ENCODE measurements at places on chromosomes 7 and 10.

DNA sequence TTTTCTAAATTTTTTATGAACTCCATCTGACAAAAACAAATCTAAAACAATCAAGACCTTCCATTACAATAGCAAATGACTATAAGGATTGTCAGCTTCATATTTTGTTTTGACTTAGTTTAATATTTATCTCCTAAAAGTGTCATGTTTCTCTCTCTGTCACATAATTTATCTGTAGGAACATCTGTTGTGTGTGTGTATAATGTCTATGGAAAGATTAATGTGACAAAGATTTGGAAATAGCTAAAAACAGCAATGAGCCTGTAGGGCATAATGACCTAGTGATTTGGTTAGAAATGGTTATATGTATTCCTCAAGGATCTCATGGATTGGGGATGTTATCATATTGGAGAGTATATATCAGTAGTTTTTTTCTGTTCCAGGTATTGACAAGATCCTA, 69.6 kb upstream of the MDFIC start:
- DNase-seq, result no peak

- no peak for DNase-seq
Observed at GRCh38 chr7:73963252-73963822, 64.6 kb upstream of the ELN start.

DNA sequence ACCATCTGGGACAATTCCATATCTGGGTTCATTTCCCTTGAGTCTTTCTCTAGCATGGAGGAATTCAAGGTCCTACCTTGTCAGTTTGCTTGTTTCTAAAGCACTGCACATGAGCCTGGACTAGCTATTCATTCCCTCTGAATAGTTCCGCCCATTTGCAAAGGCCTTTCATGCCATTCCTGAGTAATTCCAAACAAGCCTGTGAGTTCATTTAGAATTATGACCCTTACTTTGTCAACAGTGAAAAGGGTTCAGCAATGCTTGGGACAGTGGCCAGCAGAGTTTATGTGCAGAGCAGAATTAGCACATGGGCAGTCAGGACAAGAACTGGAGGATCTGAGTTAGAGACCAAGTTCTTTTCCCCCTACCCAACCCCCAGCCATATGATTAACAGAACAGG, 27.9 kb upstream of the CRTAC1 start:
- no peak for DNase-seq

GRCh38 chr7:95688931-95689495, 83.3 kb upstream of the DYNC1I1 start:
- DNase-seq, result no peak

- no peak for DNase-seq
Observed at GRCh38 chr7:106180721-106181120, 68.6 kb upstream of the SYPL1 start.

DNA sequence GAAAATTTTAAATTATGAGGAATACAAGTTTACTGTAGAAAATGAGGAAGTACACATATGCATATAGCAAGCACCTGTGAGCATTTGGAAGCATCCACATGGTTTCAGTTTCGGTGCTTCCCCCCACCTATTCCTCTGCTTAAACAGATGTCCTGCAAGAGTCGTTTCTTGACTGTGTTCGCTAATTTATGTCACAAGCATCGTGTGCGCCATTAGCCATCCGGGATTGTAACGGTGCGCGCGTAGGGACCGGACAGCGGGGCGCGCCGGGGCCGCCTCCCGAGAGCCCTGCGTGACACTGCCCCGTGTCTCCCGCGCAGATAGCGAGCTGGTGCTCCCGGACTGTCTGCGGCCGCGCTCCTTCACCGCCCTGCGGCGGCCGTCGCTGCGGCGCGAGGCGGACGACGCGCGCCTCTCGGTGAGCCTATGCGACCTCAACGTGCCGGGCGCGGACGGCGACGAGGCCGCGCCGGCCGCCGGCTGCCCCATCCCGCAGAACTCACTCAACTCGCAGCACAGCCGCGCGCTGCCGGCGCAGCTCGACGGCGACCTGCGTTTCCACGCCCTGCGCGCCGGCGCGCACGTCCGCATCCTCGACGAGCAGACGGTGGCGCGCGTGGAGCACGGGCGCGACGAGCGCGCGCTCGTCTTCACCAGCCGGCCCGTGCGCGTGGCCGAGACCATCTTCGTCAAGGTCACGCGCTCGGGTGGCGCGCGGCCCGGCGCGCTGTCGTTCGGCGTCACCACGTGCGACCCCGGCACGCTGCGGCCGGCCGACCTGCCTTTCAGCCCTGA, 90.9 kb downstream of the NEURL1 start:
- DNase-seq, result no peak

DNA sequence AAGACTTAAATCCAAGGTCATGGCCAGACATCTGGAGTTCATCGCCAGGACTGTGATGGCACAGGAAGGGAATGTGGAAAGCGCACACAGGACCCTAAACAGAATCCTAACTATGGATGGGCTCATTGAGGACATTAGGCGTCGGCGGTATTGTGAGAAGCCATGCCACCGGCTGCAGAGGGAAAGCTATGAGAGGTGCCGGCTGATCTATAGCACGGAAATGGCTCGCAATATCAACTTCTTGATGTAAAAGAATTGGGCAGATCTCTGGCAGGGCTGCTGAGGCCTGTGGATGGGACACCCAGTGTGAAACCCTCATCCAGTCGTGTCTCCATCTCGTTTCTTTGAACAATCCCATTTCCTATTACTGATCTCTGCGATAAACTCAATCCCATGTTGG, 6.3 kb upstream of the CTBP2 start:
- no peak for DNase-seq

DNA sequence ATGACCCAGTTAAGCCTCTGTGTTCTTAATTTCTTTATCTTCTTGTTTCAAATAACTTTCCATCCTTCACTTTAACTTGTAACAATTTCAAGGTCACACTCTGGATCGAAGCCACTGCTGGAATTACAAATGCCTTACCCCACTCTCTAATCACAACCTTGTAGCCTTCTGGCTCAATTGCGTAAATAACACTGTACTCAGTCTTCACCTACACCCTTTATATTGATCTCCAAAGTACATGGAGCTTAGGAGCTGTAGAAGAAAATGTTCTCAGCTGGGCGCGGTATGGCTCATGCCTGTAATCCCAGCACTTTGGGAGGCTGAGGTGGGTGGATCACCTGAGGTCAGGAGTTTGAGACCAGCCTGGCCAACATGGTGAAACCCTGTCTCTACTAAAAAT, 164.3 kb upstream of the NPSR1 start:
- no peak for DNase-seq

DNA sequence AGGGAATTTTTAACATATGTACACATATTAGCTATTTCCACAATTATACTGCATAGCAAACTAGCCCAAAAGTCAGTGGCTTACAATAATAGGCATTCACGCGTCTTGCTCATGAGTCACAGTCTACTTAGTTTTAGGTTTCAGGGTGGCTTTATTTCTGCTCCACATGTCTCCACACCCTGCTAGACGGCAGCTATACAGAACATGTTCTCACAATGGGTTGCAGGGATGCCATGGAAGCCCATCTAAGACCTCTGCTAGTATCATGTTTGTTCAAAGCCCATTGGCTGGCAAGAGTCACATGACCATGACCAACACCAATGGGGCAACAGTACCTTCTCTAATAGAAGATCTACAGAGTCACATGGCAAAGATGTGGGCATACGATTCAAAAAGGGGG, 96.3 kb upstream of the NEBL start:
- no peak for DNase-seq

GRCh38 chr10:52551046-52551445, 221.5 kb downstream of the MBL2 start:
- DNase-seq, result no peak

- no peak for DNase-seq
Observed at GRCh38 chr7:4607311-4607729, 74.8 kb upstream of the FOXK1 start.

DNA sequence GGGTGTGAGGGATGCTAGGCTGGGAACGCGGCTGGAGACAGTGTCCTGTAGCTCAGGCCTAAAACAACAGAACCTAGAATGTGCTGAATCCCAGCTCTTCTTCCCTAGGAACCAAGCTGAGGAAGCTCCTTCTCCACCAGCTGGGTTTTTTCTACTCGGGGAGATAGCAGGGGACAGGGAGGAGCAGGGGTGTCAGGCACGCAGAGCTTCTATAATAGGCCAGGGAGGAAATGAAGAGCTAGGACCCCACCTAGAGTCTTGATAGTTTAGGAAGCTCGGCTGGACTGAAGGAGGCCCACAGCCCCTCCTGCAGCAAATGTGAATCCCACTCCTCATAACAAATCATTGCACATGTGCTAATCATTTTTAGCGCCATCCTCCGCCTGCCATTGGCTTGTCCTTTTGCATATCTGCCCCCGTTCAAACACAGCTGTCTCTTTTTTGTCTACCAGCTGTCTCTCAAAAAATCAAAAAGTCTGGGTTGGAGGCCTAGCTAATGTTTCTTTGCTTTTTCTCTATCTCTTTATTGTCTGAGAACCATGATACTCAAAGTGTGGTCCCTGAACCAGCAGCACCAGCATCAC, 24.1 kb upstream of the FAM180A start:
- no peak for DNase-seq

DNA sequence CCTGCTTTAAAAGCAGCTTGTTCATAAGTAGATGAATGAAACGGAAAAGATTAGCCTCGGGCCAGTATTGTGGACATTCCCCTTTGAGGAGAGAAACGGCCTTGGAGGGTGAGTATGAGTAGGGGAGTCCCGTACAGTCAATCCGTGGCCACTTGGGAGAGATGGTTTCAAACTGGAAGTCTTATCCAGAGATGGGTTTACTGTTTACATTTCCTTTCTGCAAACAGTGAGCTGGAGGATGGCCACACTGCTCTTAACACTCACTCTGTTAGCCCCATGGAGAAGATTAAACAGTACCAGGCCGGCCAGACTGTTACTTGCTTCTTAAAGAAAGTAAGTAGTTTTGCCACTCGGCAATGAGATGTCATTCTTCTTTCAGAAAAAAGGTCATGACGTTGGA, 20.3 kb downstream of the CALHM2 start:
- DNase-seq, result no peak

GRCh38 chr10:107474650-107475049, 310.1 kb upstream of the SORCS1 start:
- DNase-seq, result no peak

GRCh38 chr7:24637021-24637420, 63.8 kb downstream of the PALS2 start:
- no peak for DNase-seq

DNA sequence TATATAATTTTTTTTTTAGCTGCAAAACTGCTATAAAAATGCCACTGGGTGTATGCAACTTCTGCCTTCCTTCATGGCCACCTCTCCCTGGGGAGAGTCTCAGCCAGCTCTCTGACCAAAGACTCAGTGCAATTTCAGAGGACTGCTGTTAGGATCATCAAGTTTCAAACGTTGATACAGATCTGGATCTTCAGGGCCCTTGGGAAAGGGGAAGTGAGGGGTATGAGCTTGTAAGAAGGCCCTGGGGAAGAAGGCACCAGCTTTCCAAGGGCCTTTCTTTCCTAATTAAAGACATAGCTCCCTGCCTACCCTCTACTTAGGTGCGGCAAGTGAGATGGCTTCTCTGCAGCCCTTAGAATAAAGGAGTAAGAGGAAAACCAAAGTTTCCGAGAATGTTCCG, 130.4 kb downstream of the CUL2 start:
- DNase-seq, result no peak

GRCh38 chr7:32618987-32619386, 123.7 kb downstream of the AVL9 start:
- no peak for DNase-seq

GRCh38 chr7:22563032-22563501, 63.1 kb upstream of the STEAP1B start:
- DNase-seq, result no peak
